ENCODE measurements at places on chromosomes 1 and 21.

DNA sequence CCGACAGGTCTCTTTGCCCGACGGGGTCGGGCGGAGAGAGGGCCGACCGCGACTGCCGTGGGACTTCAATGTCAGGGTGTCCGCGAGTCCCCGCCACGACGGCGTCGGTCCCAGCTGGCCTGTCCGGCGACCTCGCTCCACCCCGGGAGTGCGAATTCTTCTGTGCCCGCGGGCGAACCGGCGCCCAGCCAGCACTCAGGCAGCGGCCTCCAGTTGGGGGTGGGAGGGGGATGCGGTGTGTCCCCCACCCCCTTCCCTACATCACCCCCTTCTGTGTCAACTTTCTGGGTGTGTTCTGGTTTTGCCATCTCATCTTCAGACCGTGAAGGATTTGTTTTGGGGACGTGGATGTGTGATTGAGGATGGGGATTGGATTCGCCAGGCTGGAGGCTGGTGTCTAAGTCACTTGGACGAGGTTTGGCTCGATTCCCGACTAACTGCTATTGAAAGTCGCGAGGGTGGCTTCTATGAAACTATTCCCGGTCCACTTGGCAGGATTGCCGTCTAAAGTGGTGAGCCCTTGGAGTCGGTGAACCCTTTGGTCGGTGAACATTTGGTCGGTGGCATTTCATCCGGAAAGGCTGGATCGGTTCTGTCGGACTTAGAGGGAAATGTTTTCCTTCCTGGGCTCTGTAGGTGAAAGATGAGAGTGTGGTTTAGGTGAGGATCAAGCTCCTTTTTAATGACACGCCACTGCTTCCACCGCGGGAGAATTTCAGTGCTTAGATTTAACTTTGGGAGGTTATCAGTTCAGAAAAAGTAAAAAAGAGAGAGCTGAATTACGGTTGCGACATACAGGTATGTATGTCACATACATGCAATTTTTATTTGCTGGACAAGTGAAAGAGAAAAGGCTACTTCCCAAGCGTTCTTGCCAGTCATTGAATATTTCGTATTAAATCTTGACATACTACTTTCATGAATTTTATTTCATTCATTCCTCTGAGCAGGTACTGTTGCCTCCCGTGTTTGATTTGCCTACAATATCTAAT is 771 bp downstream of the ABCD3 start:
- peak overlapping the region; percentile 93 for H3K27ac ChIP-seq
- no peak overlapping the region for H3K4me3 ChIP-seq
- H3K27me3 ChIP-seq = peaks cover 5% of the 10 kb centered on the region
- no peak for DNase-seq
- H3K36me3 ChIP-seq = no peaks in the 10 kb centered on the region

DNA sequence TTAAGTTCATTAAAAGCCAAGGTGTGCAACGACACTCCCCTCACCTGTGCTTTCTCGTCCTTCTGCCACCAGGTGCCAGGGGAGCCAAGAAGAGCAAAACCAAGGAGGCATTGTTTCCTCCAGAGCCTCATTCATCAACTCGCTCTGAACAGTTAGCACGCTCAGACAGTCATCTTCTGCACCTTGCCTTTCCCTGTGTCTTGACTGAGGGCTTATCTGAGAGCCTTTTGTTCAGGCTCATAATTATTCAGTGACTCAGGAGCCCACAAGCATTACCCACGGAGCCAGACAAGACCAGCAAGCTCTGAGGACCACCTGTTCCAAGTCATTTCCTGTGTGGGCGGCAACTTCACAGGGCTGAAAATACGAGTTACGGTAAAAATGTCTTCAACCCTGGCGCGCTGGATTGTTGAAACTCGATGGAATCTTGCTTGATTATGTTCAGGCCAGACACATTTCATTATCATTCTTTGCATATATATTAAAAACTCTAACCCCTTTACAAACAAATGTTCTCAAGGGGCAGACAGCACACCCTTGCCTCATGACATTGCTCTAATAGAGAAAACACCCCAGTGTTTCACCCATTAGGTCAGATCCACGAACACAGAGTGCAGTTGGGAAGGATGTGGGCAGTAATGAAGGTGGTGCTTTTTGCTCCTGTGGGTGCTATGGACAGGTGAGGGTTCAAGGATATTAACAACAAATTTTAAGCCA is 89.7 kb upstream of the RUNX1 start:
- no peaks in the 10 kb centered on the region for H3K27me3 ChIP-seq
- H3K4me3 ChIP-seq = no peak overlapping the region
- no peak for DNase-seq
- no peaks in the 10 kb centered on the region for H3K36me3 ChIP-seq
- H3K4me1 ChIP-seq = peaks cover 24% of the 10 kb centered on the region

- no peak overlapping the region for H3K27ac ChIP-seq
- peaks cover 1% of the 10 kb centered on the region for H3K36me3 ChIP-seq
- H3K27me3 ChIP-seq = no peaks in the 10 kb centered on the region
- DNase-seq = no peak
- no peaks in the 10 kb centered on the region for H3K4me1 ChIP-seq
- H3K4me3 ChIP-seq = no peak overlapping the region
Measured at GRCh38 chr1:97901017-97901658, 19.7 kb downstream of the DPYD start.

DNA sequence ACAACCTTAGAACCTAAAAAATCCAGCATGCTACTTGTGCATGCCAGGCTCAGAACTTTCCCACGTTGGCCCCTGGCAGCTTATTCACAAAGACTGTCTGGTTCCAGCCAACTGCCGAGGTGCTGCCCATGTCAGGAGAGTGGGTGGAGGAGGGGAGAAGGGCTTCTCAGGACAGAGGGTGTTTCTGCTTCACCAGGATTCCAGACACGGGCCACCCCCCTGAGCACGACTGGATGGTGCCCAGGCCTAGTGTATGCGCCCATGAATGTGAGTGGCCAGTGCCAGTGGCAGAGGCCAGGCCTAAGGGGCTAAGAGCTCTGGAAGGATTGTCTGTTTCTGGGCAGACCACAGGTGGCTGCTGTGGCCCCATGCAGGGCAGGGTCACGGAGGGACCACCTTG is 148.2 kb upstream of the COL6A1 start:
- DNase-seq = no peak
- H3K27ac ChIP-seq = no peak overlapping the region
- no peaks in the 10 kb centered on the region for H3K4me1 ChIP-seq
- H3K36me3 ChIP-seq = no peaks in the 10 kb centered on the region
- H3K4me3 ChIP-seq = no peak overlapping the region
- no peaks in the 10 kb centered on the region for H3K27me3 ChIP-seq

DNA sequence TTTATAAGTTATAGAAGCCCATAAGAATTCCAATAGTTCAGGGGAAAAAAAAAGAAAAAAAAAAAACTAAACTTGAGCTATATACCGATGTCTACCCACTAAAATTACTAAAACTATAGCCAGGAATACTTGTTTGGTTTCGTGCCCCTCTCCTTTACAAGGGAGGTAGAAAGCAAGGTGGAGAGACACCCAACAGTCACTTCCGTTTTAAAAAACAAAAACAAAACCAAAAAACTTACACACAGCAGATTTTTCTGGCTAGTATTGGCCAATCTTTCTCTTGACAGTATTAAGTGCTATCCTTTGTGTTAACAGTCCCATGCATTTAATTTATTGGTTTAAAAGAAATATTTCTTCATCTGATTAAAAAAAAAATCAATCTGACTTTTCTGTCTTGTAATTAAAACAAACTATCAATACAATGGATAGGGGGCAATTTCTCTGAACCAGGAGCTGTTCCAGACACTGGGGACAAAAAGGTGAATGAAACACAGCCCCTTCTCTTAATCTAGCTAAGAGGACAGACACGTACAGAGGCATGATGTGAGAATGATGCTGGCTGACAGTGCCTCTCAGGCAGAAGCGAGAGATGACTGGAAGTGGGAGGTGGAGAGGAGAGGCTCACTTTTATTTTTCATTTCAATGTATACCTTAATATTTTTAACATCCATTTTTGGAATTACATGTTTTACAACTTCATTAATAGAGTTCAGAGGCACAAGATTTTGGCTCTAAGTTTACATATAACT is 214.8 kb downstream of the RERE start:
- no peak for DNase-seq
- no peaks in the 10 kb centered on the region for H3K27me3 ChIP-seq
- H3K36me3 ChIP-seq = peaks cover 7% of the 10 kb centered on the region
- peaks cover 52% of the 10 kb centered on the region for H3K4me1 ChIP-seq
- H3K4me3 ChIP-seq = no peak overlapping the region

- peaks cover 10% of the 10 kb centered on the region for H3K27me3 ChIP-seq
- H3K4me3 ChIP-seq = no peak overlapping the region
- H3K4me1 ChIP-seq = peaks cover 15% of the 10 kb centered on the region
- no peak overlapping the region for H3K27ac ChIP-seq
- DNase-seq = no peak
- no peaks in the 10 kb centered on the region for H3K36me3 ChIP-seq
Measured at GRCh38 chr21:35298757-35299156, 249.7 kb upstream of the RUNX1 start.

DNA sequence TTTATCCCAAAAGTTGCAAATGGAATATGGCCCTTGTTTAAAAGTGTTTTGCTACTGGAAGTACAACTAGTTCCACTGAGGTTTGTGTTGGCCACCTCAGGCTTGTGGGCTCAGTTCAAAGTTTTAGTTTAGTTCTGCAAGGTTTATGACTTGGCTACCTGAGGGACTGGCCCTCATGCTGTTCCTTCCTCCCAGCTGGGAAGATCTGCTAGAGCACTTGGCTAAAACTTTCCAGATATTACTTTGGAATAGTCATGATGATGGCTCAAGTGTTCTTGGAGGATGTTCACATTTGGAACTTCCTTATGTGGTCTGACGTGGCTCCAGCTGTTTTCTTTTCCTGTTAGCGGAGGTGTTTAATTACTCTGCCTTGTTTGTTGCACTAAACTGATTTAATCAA is 110.2 kb upstream of the IVNS1ABP start:
- H3K36me3 ChIP-seq = no peaks in the 10 kb centered on the region
- no peak overlapping the region for H3K4me3 ChIP-seq
- H3K27ac ChIP-seq = no peak overlapping the region
- DNase-seq = no peak

DNA sequence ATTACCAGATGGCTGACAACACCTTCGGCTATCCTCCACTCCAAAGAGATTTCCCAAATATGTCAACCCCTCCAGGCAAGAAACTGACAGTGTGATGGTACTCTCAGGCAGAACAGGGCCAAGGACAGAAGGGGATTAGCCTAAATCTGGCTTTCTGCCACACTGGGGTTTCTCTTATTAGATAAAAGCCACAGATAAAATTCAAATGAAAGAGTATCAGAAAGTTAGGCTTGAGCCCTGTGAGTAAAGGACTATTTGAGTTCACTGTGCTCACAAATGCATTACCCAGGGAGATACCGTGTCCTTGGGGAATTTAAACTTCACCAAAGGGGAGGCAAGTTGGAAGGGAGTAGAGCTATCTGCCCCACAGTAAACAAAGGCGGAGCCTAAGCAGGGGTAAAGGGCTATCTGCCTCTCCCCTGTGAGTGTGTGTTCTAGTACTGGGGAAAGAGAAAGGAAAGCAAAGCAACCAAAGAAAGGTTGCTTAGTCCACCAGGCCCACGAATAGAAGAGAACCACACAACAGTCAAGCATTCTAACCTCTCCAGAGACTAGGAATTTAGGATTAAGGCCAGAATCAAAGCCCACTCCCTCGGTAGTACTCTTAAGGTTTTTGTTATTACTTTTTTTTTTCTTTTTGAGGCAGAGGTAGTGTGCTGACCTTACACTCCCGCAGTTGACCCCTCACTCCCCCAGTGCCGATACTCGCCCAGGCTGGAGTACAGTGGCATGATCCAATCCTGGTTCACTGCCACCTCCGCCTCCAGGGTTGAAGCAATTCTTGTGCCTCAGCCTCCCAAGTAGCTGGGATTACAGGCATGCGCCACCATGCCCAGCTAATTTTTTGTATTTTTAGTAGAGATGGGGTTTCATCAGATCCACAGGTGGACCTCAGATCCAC is 12.7 kb downstream of the TPM3 start:
- H3K27me3 ChIP-seq = no peaks in the 10 kb centered on the region
- no peak for DNase-seq
- peaks cover 47% of the 10 kb centered on the region for H3K4me1 ChIP-seq
- H3K36me3 ChIP-seq = peaks cover 4% of the 10 kb centered on the region

GRCh38 chr1:235925016-235925415 is 58.3 kb upstream of the LYST start:
- no peak for DNase-seq
- peaks cover 19% of the 10 kb centered on the region for H3K4me1 ChIP-seq
- H3K27me3 ChIP-seq = no peaks in the 10 kb centered on the region
- H3K4me3 ChIP-seq = no peak overlapping the region

- peaks cover 9% of the 10 kb centered on the region for H3K4me1 ChIP-seq
- peaks cover 90% of the 10 kb centered on the region for H3K27me3 ChIP-seq
- peak within 1 kb of the TSS; percentile 77 for H3K27ac ChIP-seq
- H3K36me3 ChIP-seq = no peaks in the 10 kb centered on the region
- no peak for DNase-seq
Measured at GRCh38 chr1:156860628-156861423, at the start of gene NTRK1. Gene NTRK1 (plus strand): TSS chr1:156860865. CDS start chr1:156860935, 70 bp downstream.

- no peaks in the 10 kb centered on the region for H3K36me3 ChIP-seq
- DNase-seq = no peak
- H3K4me3 ChIP-seq = no peak overlapping the region
- H3K27me3 ChIP-seq = no peaks in the 10 kb centered on the region
- H3K27ac ChIP-seq = no peak overlapping the region
- H3K4me1 ChIP-seq = no peaks in the 10 kb centered on the region
Measured at GRCh38 chr1:162364498-162364897, 12.2 kb downstream of the SPATA46 start.

DNA sequence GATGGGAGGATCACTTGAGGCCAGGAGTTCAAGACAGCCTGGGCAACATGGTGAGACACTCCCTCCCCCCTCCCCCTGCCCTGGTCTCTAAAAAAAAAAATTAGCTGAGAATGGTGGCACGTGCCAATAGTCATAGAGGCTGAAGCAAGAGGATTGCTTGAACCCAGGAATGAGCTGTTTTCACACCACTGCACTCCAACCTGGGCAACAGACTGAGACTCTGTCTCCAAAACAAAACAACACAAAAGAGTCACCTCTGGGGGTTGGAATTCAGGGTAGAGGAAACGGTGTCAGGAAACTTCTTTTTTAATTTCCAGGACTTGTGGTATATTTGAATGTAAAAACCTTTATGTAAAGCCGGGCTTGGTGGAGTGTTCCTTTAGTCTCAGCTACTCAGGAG is 43.2 kb downstream of the RHOU start:
- H3K27me3 ChIP-seq = peaks cover 2% of the 10 kb centered on the region
- no peaks in the 10 kb centered on the region for H3K4me1 ChIP-seq
- H3K27ac ChIP-seq = no peak overlapping the region
